Amniotic epithelial cell (primary cell): ENCODE measurements at places on chromosomes 5 and 9.

- DNase-seq: no peak
Measured at GRCh38 chr9:105083256-105083655, 155.3 kb upstream of the ABCA1 start.

DNA sequence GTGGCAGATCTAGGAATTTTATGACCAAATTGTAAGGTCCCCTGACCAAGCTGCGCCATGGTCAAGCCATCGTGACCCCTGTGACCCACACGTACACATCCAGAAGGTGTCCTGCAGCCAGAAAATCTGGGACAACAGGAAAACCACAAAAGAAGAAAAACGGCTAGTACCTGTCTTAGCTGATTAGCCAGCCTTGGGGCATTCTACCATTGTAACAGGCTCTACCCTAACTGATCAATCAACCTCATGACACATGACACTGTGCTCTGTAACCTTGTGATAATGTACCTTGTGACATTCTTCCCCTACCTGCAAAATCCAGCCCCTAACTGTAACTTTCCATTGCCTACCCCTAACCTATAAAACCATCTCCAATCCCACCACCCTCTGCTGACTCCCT lies 43.6 kb downstream of the SPTLC1 start:
- DNase-seq: no peak

DNA sequence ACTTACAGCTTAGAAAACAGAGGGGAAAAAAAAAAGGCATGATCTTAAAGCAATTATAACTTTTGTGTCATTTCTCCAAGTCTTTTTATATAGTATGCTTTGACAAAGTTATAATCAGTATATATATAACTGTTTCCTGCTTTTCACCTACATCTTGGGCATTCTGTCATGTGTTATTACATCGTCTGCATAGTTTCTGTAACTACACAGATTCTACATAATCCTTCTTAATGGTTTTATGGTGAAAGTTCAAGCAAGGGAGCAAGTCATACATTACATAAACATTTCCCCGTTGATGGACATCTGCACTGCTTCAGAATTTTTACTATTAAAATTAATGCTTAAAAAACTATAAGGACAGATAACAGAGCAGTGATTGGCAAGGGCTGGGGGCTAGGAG lies 12.1 kb downstream of the FEM1C start:
- DNase-seq: peak; percentile 82

DNA sequence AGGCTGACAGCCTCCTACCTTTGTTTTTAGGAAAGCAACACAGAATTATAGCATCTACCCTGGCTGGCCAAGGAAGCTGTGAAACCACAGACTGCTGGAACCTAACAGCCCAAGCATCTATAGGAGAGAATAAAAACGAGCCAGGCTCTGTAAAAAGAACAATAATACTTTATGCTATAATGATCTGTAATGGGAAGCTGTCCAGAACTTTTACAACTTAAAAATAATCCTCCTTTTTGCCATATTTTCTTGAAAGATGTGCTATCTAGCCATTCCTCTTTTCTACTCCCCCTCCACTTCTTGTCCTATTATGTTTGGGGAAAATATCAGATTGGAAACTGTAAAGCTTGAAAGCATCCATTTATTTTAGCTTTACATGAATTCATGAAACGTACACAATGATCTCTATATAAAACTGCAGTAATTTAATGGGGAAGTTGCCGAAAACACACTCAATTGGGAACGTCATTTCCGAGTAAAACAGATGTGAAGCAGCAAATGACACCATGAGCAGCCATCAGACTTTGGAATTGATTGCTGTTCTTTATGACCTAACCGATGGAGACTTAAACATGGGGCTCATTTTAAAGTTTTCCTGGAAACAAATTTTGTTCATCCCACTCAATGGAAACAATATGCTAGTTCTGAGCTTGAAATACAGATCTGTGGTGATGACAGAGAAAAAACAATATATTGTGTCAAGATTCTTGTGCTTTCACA lies 450.3 kb upstream of the CLINT1 start:
- DNase-seq: no peak

DNA sequence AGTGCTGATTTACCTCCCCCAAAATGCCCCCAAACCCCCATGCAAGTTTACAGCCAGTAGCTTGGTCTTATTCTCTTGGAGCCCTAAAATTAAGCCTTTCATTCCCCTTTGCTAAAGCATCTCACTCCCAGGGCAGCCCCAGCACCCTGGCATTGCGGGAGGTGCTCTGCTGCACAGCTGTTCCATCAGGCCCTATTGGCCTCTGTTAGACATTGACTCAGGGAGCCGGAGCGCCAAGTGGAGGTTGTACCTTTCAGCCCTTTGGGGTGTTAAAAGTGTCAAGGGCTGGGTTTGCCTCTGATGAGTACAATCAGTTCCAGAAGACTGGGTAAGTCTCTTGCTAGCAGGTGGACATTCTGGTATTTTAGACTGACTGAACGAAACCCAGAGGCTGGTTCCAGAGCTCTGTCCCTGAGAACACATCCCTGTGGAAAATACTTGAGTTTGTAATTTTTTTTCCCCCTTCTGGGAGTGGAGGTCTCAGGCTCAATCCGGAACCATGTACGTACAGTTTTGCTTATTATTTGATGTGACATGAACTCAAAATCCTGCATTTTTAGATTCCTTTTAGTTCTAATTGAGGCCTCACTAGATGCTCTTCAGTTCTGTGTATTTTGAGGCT lies 102.4 kb downstream of the UBE2R2 start:
- DNase-seq: no peak
